SHP77 (cell line): ENCODE measurements at places on chromosomes 5 and 9.

GRCh38 chr5:94217745-94218144, 400.7 kb downstream of the KIAA0825 start:
- no peak for DNase-seq

DNA sequence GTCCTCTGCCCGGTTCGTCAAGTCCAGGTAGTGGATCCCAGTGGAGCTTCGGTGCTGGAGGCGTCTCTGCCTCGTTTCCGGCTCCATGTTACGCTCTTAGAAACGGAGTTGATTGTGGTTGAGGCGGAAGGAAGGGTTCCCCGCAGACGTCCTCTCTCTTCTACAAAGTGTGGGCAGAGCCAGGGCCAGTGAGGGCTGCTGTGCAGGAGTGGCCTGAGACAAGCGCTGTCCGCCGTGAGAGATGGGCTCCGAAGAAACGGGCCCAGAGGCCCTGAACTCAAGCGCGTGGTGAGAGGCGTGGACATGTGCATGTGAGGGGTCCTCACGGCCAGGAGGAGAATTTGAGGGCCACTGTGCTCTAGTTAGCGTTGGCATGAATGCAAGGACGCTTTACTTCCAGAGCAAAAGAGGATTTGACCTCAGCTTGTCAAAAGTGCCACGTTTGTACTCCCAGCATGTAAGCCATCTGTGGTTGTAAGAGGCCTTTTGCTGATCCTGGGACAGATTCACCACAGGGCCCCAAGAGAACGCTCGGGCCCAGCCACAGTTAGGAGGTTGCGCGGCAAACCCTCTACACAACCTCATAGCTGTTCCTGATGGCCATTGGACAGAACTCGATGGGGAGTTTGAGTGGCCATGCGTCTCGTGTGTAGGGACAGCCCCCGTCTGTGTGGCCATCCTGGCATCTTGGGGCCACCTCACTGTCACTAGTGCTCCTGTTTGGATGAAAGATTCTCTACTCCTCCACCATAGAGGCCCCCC, 10.2 kb downstream of the MAN1B1 start:
- DNase-seq = no peak

DNA sequence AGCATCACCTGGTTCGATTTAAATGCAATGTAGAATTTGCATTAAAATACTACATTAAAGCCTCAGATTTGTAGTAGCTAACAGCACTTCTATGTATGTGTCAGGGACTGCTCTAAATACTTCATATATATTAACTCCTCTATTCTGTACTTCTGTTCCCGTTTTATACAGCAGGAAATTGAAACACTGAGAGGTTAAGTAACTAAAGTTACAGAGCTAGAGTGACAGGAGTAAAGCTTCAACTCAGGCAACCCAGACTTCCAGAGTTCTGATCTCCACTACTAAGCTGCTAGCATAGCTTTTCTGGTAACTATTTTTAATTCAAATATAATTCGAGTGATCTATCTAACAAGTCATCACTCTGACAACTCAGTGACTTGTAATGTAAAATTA, 619 bp upstream of the APC start:
- DNase-seq = no peak

DNA sequence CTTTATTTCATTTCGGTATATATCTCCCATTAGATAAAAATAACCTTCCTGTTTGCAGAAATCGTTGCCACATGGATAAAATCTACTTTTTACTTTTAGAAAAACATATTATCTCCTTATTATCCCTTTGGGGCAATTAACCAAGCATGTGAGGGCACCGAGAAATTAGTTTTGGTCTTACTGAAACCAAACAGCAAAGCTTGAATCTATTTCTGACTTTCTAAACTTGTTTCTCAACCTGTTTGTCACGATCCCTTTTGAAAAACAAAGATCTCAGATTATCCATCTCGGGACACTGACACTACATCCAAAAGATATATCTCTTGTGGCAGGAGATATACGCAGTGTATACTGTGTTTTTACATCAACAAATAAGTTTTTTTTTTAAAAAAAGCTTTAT, 2.3 kb downstream of the TUT7 start:
- DNase-seq = no peak

GRCh38 chr5:22465177-22465576, 388.0 kb downstream of the CDH12 start:
- no peak for DNase-seq
